ENCODE measurements at places on chromosomes 12 and 14. TPM values are rescaled to one million over a fixed set of nuclear protein-coding genes. Genes with fewer than 3 reads are reported as not detected.

The AQP6 gene
- 21.2 TPM for polyA plus RNA-seq

The IL31 gene
- not detected for polyA plus RNA-seq

The GPR84 gene
- polyA plus RNA-seq: 0.10 TPM

The CATSPERB gene
- 0.60 TPM for polyA plus RNA-seq

GRCh38 chr14:37230551-37231194 is 32.9 kb downstream of the MIPOL1 start:
- peak; percentile 28 for DNase-seq

DNA sequence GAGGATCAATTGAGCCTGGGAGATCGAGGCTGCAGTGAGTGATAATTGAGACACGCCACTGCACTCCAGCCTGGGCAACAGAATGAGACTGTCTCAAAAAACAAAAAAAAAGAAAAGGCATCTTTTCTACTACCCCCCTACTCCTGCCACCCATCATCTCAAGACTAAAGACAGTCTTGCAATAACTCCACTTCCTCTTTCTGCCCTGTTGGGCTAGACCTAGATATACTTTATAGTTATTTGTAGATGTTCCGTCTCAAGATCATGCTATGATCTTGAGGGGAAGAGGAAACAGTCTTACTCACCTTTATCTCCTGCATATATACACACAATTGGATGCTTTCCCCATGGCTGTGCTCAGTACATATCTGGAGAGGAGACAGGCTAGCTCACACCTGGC is 12.1 kb upstream of the ESPL1 start:
- no peak for DNase-seq

- no peak for DNase-seq
These were observed 545.4 kb downstream of the FOXG1 start for GRCh38 chr14:29311983-29312382.

DNA sequence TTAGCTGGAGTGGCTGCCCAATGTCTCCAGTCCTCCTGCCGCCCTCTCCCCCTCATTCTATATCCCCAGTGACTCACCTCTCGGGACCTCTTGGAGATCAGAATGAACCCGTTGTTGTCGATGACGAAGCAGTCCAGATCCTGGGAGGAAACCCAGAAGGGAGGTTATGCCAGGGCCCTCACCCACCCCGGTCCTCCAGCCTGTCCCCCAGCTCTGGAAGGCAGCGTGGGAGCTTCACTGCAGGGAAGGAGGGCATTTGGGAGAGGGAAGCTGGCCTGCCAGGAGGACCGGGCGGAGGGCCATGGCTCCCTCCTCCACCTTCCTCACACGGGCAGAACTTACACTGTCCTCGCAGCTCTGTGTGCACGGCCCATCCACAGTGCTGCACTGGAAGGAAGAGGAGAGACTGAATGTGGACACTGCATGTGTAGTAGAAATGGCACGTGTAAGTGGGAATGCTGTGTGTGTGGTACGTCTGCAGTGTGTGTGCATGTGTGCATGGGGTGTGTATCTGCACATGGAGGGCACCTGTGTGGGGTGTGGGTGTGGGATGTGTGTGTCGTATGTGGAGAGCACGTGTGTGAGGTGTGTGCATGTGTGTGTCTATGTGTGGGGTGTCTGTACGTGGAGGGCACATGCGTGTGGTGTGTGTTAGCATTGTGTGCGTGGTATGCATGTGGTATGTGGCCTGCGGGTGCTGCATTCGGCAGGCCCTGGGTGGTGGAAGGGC is 10.0 kb upstream of the LRTM2 start:
- DNase-seq: no peak

- no peak for DNase-seq
These were observed 409.1 kb downstream of the NPAS3 start for GRCh38 chr14:33347796-33348195.

DNA sequence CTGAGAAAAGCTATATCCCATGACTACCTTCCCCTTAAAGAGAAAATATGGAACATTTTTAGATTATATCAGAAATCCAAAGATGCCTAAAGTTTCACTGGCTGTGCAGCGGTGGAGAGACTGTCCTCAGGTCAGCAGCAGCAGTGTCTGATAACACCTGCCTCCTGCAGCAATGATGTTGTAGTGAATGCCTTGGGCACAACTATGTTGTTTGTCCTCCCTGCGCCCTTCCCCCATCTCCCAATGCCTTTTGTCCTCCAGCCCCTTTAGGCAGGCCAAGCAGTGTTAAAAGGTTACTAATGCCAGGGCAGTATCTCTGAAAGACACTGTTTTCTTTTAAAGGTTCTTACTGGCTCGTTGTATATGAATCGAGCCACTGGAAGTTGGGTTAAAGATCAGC is 13.2 kb downstream of the RTRAF start:
- DNase-seq: no peak

GRCh38 chr14:32329690-32330285 is 690 bp downstream of the AKAP6 start:
- DNase-seq: no peak

GRCh38 chr12:9132008-9132535 is 16.4 kb upstream of the A2M start:
- DNase-seq: no peak

DNA sequence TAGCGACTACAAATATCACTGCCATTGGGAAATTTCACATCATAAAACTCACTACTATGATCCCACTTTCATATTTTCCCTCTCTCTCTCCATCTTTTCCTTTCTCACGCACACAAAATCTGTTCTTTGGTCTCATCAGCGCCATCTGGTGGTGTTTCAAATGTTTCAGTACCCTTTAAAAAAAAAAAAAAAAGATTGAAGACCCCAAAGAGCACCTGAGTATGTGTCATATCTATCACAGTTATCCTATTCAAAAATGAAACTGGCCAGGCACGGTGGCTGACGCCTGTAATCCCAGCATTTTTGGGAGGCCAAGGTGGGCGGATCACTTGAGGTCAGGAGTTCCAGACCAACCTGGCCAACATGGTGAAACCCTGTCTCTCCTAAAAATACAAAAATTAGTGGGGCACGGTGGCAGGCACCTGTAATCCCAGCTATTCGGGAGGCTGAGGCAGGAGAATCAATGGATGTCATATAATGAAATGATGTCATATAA is 72.4 kb downstream of the TTC9 start:
- peak; percentile 54 for DNase-seq

DNA sequence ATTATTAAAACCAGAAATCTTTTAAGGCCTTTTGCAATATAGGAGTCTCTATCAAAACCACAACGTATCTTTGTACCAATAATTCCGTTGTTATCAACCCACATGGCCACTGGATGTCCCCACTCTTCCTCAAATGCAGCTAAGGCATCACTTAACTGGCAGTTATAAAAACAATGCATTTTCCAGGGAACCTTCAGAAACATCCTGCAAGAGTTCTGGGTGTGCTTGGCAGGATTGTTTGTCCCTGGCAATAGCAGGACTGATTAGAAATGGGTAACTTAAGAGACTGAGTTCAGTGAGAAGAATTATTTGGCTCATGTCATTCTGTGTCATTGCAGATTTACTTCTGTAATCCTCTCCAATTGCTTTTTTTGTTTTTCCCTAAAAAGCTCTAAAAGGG is 112.0 kb downstream of the SLC15A5 start:
- no peak for DNase-seq

GRCh38 chr14:101199028-101199770 is 295.7 kb upstream of the RTL1 start:
- no peak for DNase-seq

DNA sequence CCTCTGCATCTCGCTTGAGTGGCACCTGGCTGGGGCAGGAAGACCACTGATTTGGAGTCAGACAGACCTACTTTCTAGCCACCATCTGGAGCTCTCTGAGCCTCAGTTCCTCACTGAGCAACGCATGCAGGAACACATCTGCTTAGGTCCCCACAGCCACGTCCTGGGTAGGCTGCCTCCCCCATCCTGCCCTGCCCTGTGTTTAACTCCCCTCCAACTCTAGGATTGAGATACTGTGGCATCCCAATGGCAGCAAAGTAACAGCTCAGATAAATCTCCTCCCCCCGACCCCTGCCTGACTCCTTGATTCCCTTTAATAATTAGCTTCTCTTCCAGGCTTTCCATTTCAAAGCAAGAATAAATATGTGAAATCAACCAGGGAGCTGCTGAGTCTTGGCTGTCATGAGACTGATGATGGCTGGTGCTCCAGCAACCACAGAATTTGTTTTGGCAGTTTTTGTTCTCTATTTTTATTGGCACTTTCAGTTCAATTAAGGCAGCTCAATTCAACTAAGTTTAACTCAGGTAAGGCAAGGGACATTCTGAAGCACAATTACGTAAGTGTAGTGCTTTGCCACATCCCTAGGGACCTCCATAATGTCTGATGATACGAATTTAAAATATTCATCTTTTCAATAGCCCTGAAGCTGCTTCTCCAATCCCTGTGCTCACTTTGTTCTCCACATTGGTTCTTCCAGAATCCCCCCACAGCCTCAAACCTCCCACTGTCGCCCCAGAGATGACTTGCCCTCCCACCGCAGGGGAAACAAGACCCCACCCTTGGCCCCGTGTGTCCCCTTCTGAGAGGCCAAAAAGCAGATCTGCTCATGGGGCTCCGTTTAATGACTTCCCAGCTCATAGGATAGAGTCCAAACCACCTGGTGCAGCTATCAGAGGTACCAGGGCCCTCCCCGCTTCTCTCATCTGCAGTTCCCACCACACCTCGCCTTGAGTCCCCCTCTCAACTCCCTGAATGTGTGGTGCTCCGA is 58.2 kb downstream of the ESR2 start:
- DNase-seq: no peak

GRCh38 chr14:34181338-34181737 is 230.5 kb upstream of the EGLN3 start:
- DNase-seq: no peak

Data from right renal pelvis (tissue), 4 donors.